NCI-H1436 treated with DMSO at 0.1 percent for 48 hours (cell line): ENCODE measurements at places on chromosomes 6 and 20.

DNA sequence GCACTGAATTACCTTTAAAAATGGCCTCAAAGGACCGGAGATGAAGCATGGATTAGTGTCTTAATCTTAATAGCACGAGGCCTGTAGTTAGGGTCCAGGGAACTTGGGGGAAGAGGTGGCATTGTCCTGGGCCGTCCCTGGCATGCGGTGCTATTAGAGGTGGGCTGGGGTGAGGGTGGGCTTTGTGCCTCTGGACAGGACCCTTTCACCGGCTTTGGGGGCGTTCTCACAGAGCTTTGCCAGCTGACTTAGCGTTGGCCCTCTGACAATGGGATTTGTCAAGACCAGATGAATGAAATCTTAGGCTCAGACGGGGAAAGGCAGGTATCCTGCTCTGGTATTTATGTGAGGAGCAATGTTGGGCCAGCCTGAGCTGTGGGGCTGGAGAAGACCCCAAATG lies 59.6 kb downstream of the ERMARD start:
- DNase-seq: no peak

DNA sequence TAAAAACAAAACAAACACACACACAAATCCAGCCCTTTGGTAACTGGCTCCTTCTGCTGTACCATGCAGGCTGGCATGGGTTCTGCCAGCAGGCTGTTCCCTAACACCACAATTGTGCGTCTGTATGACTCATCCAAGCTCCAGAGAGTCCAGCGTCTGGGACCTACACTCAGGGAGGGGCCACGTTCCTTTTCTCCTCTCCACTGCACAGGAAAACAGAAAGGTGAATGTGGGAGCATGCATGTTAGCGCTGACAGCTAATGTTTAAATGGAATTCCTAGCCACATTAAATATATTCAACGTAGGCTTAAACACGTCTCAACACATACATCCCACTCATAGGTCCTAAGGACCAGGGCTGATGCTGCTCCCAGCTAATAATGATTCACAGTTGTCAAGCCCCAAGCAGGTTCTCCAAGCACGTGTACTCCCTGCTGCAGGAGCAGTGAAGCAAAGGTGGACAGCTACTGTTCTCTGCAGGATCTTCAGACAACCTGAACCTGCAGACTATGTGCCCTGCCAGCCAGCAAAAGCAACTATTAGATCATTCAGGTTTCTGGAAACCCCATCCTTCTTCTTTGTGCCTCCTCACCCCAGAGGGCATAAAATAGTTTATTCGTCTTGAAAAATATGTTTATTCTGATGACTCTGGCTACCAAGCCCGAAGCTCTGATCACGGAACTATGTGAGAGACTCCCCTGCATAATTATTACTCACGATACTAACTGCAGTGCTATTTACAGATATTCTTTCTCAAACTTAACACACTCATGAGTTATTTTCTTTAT lies 20.9 kb downstream of the MAP1LC3A start:
- DNase-seq: no peak

DNA sequence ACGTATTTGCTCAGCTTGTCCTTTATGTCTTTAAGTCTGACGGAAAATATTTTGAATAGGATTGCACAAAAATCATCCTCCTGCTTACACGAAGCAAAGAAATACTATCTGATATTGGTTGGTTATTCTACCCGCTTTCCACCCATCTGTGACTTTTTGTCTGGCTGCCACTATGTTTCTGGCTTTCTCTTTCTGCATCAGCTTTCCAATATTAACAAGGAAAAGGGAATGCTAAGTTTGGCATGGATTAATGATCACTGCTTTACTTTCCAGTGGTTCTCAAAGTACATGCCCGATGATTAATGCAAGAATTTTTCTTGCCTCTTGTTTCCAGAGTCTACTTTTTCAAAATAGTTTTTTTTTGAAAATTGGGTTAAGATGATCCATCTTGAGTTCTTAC lies 57.0 kb downstream of the RNF144B start:
- no peak for DNase-seq

GRCh38 chr6:124479991-124480430 lies 482.2 kb upstream of the RNF217 start:
- DNase-seq: no peak

- no peak for DNase-seq
These were observed 6.3 kb upstream of the OR14J1 start for GRCh38 chr6:29295181-29295585.

DNA sequence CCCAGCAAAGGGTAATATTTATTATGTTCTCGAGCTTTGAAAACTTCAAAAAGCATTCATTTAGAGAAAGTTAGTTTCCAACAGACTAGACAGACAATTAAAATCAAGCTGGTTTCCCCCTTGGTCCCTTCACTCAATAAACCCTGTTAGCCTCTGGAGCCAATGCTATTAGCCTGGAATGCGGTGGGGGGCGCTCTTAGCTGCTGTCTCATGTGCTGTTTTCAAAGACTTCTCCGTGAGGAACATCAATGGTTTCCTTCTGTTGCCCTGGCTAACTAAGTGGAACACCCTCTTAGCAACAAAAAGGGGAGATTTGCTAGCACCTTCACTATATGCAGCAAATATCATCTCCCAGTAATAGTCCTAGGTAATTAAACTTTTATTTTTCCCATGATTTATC lies 86.4 kb downstream of the LY86 start:
- DNase-seq: no peak

GRCh38 chr6:91697010-91697695 lies 1110.3 kb upstream of the MAP3K7 start:
- no peak for DNase-seq
